ENCODE measurements at places on chromosomes 2 and 18.

GRCh38 chr2:118667348-118667747, 180.1 kb downstream of the EN1 start:
- DNase-seq = no peak

- no peak for DNase-seq
These were observed 78.9 kb downstream of the GNAL start for GRCh38 chr18:11767935-11768334.

- no peak for DNase-seq
These were observed 87.9 kb downstream of the MEIS1 start for GRCh38 chr2:66522611-66523376.

DNA sequence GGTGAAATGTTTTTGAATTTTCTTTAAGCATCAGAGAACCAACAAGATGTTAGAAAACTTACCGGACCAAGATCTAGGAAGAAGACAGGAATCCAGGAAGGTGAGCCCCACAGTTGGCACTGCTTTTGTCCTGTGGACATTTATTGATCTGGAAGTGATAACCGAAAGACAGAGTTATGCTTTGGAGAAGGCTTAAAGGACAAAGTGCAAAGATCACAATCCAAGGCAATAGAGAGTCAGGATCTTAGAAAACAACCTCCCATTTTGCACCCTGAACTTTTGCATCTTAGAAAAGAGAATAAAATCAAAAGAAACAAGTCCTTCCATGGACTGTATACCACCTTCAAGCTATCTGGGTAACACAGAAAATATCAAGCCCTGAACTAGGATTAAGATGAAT, 129.4 kb upstream of the SRD5A2 start:
- no peak for DNase-seq

DNA sequence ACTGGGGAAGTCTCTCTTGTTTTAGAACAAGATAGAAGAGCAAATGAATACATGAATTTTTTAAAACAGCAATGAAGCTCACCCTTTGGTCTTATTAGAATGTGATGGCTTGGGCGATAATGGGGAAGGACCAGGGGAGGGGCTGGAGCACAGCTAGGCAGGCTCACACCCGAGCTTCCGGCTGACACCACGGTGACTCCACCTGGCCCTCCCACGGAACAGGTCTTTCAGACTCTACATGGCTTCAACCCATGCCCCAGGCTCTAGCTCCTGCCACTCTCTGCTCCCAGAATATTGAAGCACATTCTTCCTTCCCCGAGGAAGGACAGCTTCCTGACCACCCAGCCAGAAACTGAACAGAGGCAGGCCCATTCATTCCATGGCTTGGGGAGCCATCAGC, 127.5 kb upstream of the AGAP1 start:
- no peak for DNase-seq

All from BE2C (cell line).